ENCODE measurements at places on chromosomes 4 and X.
A peak's percentile ranks its signal among the peaks of the same experiment; 100 is the strongest.

- no peak for DNase-seq
These were observed 145.7 kb downstream of the AMMECR1 start for GRCh38 chrX:110172215-110172614.

DNA sequence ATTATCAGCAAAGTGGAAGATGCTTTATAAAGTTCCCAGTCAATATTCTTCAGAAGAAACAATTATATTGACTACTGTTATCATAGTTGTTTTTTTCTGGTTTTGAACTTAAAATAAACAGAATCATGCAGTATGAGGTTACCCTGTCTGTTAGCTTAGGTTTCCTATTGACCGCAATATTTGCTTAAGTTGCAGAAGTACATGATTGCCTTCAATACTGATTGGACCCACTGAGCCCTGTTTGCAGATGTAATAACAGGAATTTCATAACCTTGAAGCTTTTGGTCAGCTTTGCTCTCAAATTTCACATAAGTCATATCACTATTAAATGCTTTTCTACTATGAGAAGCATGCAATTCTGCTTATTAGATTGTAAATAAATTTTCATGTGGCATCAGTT lies 229.1 kb upstream of the FSTL5 start:
- DNase-seq, result no peak

DNA sequence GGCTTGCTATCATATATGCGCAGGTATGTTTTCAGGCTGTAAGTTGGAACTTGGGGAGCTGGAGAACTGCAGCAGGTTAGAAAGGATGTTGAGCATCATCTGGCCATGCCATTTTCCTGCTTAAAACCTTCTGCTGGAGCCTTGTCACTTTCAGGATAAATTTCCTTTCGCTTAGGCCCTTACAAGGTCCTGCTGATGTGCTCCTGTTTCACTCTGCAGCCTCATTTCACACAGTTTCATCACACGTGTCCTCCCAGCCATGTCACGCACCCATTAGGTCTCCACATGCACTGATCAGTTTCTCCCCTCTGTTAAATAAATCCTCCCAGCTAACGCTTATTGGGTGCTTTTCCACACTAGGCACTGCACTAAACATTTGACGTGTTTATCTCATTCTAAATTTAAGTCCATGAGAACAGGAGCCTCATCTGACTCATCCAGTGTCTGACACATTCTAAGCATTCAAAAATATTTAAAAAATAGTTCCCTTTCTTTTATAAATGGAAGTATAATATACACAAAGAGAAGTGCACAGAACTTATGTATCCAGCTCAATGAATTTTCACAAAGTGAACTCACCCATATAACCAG lies 14.5 kb downstream of the SOD3 start:
- peak; percentile 37 for DNase-seq

DNA sequence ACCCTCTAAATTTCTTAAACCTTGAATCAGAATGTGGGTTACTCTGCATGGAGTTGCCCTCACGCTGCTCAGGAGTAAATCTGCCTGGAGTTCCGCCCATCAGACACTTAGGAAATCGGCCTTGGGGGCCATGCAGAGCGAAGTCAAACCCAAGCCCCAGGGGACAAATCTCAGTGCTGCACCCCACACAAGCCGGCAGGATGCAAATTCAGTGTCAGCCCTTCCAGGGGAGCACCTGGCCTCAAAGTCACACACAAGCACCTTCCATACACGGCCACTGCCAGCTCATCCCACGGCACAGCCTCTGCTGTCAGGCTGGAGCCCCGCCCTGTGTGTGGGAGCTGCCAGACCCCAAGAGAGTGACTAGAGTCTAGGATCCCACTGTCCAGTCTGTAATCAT lies 27.4 kb downstream of the RNF212 start:
- no peak for DNase-seq

- DNase-seq, result no peak
These were observed 284.1 kb upstream of the TENM3 start for GRCh38 chr4:181959121-181959520.

GRCh38 chrX:51802917-51803688 lies 59.9 kb downstream of the GSPT2 start:
- no peak for DNase-seq

- no peak for DNase-seq
These were observed 518 bp upstream of the CNKSR2 start for GRCh38 chrX:21373637-21374162.

DNA sequence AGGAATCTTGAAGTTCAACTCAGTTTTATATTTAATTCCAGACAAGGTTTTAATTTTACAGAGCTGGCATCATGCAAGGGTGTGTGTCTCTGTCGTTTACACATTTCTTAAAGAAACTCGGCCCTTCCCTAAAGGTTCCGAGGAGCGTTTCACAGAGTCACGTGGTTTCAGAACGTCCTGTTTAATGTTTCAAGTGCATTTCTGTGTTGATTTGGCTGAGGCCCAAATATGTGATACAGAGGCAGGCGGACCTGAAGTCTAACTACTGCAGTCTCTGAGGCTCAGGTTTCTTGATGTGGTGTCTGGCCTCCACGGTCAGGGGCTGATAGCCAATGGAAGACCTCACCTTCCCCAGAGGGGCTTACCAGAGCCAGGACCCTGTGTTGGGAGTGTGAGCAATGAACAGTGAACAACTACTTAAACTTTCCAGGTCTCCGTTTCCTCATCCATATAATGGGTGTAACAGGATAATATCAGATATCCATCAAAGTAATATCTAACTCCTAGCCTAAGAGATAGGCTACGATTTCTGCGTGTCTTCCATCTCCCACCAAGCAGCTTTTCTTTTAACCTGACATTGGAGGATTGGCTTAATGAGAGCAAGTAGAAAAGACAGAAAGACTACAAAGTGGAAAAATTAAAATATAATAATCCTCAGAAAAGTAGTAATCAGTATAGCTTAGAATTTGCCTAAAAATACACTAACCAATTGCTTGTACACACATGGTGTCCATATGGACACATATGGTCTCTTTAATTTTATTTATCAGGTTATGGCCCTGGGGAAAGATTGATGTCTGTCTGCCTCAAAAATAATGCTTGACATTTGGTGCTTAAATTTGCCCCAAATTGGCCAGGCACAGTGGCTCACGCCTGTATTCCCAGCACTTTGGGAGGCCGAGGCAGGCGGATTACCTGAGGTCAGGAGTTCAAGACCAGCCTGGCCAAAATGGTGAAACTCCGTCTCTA lies 50.0 kb upstream of the TRIM2 start:
- no peak for DNase-seq

DNA sequence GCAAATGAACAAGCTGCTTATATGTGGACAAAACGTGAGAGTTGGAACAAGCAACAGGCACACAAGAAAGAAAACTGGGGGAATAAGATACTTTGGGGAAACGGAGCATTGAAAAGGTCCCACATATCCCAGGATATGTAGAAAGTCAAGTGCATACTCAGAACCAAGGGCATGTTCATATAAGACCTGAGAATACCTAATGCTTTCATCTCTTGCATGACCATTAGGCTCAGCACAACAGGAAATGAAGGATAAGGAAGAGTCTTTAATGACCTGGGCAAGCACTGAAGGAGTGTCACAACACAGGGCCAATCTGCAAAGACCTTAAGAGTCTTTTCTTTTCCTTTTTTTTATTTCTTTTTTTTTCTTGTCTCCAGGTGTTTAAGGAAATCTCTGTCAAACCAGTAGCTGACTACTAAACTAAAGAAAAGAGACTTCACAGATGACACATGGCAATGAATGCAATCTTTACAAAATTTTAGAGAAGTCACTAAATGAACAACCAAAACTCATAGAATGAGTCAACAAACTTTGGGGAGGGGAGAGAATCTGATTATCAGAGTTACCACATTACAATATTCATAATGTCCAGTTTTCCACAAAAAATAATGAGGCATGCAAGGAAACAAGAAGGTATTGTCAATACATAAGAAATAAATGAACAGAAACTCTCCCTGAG lies 67.9 kb upstream of the STK26 start:
- DNase-seq, result no peak

GRCh38 chrX:10242026-10242425 lies 85.3 kb downstream of the CLCN4 start:
- DNase-seq, result no peak

DNA sequence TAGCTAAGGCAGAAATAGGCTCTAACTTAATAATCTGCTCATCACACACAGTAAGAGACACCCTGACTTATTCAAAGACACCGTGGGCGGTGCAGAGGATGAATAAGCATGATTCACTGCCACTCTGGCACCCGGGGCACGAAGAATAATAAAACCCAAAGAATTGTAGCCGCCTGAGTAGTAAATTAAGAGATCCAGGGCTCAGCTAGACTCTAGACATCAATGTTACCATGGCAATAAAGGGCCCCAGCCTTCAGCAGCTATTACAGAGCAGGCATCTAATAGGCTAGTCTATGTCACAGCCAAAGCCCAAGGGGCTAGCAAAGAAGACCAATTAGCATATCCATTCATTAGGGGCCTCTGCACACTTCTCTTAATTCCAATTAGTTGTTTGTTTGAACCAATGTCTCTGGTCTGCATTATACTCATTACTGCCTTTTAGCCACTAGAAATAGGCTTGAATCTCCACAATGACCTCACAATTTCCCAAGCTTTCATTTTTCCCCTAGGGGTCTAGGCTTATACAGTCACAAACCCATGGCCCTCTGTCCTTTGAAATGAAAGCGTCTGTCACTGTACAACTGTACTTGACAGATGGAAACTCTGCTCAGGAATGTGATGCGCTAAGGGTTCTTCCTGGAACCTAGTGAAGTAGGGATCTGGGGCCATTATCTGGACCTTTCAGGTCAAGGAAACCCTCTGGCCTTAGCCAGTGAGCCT lies 3.0 kb upstream of the ATP1B4 start:
- no peak for DNase-seq

DNA sequence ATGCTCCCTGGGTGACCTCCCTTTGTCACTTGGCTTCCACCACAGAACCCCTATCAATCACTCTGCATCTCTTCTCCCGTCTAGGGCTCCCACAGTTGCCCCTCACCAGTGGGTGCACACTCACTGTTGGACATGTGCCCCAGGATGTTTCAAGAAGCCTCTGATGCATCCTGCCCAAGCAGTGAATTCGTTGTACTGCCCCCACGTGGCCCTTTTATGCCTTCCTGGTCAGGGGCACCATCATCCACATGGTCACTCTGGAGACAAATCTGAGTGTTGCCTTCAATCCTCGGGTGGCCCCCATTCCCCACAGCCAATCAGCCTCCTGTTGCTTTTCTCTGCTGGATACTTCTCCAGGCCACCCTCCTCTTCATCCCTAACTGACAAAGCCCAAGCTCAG lies 12.2 kb downstream of the ITIH6 start:
- DNase-seq, result no peak

GRCh38 chrX:15719324-15719968 lies 18.6 kb upstream of the CA5B start:
- no peak for DNase-seq

DNA sequence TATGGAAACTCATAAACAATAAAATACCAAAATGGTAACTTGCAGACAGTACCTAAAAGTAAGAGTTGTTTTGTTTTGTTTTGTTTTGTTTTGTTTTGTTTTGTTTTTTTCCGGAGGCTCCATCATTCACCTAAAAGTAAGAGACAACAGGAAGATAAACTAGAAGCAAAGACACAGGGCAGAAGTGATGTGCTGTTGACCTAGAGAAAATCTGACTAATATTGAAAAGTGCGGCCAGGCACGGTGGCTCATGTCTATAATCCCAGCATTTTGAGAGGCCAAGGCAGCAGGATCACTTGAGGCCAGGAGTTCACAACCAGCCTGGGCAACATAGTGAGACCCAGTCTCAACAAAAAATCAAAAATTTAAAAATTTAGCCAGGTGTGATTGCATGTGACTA lies 5.6 kb upstream of the CENPC start:
- no peak for DNase-seq

DNA sequence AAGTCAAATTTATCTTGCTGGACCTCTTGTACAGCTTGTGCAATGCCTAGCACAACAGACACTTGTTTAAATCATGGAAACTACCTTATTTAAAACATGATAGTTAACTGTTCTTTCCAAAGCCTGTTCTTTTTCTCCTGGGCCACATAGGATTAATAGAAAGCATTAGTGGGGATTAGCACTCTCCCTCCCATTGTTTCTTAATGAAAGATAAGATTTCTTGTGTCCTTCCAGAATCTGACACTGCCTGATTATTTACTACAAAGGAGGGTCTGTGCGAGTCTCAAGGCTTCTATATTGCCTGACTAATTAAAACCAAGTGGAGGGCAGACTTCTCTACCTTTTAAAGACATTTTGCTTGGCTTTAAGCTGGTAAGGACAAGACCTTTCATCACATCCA lies 8.5 kb upstream of the ELMOD2 start:
- DNase-seq, result no peak

DNA sequence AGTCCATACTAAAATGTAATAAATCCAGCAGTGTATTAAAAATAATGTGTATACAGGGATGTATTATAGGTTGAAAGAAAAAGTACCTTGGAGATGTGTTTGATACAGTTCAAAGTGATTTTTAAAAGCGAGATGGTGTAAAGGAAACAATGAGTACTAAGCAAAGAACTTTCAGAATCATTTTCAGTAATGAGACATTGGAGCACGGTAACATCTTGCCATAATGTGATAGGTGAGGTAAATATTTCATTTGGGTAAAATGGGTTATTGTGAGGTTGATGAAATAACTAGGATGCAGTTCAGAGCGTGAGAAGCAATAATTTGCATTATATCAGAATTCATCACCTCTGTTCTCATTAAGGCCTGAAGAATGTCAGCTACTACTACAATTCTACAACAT lies 25.9 kb downstream of the EIF2S3 start:
- DNase-seq, result no peak

DNA sequence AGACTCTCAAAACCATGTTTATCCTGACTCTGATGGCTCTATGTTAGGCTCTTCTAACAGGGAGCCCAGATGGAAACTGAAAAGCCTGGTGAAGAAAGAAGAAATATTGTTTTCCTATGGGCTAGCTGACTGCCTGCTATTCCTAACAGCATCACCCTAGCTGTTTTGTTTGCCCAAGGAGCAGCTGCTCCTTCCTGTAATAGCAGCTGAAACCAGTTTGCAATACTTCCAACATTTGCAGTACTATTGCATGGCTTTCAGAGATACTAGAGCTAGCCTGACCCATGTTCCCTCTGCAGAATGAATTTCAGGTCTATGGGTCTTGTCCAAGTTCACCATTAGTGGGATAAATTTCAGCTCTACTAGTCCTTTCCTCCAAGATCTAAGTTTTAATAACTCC lies 495.2 kb downstream of the INPP4B start:
- DNase-seq, result no peak

DNA sequence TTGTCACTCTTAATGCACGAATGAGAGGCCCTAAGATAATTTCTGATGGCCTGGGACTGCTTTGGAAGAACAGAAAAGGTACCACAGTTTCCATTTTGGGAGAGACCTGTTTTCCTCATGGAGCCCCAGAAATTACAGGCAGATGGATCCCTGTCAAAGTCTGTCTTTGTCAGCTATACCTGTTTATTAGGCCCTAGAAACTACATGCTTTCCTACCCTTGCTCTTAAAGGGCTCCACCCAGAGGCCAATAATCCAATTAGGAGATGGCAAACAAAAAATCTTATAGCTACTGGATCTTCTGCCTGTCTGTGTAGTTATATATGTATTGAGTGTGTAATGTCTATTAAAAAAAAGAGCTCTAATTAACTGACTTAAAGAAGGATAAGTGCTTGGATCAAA lies 141.3 kb downstream of the NR3C2 start:
- DNase-seq, result no peak

Data from esophagus muscularis mucosa (tissue), 4 donors.